NCI-H526 (cell line): ENCODE measurements at places on chromosomes 5 and 9.

DNA sequence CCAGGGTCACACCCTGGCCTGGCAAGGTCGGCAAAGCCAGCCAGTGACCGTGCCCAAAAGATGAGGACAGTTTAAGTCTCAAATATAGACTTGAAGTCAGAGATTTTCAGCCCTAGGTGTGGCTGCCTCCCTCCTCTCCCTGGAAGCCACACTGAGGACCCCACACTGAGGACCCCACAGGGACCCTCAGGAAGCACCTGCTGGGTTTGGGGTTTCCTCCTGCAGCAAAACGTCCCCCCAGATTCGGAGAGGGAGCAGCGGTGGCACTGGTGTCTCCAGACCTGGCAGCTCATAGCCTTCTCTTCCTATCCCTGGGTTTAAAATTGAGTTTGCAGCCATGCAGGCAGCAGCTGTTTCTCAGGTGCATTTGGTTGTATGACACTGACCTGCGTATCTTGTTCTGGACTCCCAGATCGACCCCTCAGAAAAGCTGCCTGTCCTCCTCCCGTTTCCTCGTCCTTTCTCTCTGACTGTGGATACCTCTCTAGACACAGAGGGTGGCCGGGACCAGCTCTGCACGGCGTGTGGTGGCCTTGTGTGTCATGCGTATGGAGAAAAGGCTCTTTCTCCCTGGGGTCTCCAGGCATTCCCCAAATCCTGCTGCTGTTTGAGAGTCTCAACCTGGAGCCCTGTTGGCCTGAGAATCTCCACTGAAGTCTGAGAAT lies 36.6 kb downstream of the MRPL36 start:
- no peak for DNase-seq

GRCh38 chr9:94153905-94154304 lies 69.6 kb downstream of the PTPDC1 start:
- DNase-seq = no peak

- no peak for DNase-seq
These were observed 315.2 kb downstream of the PSAT1 start for GRCh38 chr9:78612091-78612490.

- DNase-seq = no peak
These were observed 42.5 kb upstream of the PHF2 start for GRCh38 chr9:93533863-93534262.

DNA sequence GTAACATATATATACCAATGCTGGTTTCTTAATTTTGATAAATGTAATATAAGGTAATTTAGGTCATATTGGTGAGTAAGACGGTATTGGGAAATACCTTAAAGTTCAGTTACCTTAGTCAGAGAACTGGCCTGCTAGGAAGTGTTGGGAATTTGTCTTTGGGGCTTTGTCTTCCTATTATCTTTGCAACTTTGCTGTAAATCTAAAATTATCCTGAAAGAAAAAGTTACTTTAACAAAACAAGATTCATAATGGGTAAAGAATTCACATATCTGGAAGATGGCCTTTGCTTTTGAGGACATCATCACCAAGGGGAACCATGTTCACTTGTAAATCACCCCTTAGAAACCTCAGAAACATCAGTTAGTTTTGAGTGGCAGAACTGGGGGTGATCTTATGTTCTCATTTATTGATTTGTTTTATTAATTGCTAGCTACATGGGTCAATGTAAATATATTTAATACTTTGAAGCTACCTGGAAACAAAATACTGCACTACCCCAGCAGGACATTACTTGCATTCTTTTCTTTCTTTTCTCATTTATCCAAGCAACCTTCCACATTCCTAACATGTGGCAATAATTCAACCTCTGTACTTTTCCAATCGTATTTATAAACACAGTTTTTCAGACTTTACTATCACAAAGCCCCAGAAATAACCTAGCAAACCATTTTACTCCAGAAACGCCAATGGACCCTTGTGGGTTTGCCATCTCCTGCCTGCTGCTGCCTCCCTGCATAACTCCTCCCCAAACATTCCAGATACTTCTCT lies 41.4 kb downstream of the GLIS3 start:
- DNase-seq = no peak

- DNase-seq = no peak
These were observed 185.9 kb downstream of the GRIA1 start for GRCh38 chr5:153676406-153676805.

GRCh38 chr5:166772770-166773169 lies 1518.7 kb upstream of the WWC1 start:
- DNase-seq = no peak

GRCh38 chr9:136806067-136806466 lies 1.7 kb upstream of the RABL6 start:
- no peak for DNase-seq

- no peak for DNase-seq
These were observed 3.3 kb downstream of the CYFIP2 start for GRCh38 chr5:157269165-157269671.

GRCh38 chr5:117065161-117065560 lies 490.5 kb upstream of the SEMA6A start:
- no peak for DNase-seq

DNA sequence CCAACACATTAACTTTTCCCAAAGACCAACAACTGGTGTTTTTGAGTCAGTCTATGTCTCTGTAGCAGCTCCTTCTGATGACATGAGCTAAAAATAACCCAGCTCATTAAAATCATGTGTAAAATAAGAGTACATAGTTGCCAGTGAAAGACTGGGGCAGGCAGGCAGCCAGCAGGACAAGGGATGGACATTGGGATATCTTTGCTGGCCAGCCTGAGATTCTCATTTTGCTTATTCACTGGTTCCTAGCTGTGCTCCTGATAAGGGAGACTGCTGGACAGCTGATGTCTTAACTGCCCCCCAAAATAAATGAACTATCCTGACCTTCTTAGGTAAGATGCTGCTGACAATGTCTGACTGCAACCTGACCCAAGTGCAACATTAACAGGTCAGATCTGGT lies 33.9 kb downstream of the EPB41L4B start:
- no peak for DNase-seq

DNA sequence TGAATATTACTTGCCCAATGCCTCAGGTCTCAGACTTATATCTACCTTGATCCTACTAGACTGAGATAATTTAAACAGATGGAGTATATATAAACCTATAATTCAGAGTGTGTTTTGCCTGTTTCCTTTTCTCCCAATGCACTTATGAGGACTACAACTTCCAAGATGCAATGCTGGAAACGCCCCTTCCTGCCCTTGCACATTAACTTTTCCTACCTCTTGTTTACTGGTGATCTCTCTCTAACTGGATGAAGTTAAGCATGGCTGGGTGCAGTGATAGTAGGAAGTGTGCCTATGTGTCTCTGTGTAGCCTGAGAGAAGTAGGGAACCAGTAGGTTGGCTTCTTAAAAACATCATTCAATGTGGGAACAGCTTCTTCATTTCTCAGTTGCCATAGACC lies 115.2 kb downstream of the SVEP1 start:
- DNase-seq = no peak

- no peak for DNase-seq
These were observed 133.4 kb upstream of the OSMR start for GRCh38 chr5:38712391-38712790.

- DNase-seq = no peak
These were observed 457.0 kb downstream of the SPATA31D1 start for GRCh38 chr9:82445556-82445955.

DNA sequence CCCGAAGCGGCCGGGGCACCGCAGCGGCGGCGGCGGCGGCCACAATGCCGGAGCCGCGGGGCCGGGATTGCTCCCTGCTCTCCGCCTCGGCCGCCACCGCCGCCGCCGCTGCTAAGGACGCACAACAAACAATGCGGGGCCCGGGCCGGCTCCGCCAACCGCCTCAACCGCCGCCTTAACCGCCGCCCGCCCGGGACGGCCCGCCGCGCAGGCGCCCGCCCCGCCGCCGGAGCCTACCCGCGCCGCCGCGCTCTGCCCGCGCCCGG lies 254 bp downstream of the STRBP start:
- DNase-seq = no peak

- no peak for DNase-seq
These were observed 38.8 kb downstream of the INSYN2B start for GRCh38 chr5:169941542-169941941.

GRCh38 chr5:124713595-124713994 lies 32.8 kb downstream of the ZNF608 start:
- no peak for DNase-seq

DNA sequence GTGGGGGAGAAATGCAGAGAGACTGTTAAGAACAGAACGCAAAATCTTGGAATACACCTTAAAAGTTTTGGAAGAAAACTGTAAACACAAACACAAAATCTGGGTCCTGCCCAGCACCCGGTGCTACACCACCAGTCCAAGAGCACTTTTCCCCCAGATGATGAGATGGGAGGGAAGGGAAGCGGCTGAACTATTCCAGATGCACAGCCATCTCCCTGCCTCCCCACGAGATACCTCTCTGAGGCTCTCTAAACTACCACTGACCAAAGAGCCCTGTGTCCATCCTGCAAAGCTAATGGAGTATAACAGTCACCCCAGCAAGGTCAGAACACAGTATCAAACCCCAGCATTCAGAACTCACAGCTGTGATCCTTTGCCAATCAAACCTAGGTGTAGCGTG lies 8.0 kb downstream of the SPARC start:
- DNase-seq = no peak

GRCh38 chr5:57676222-57677098 lies 193.8 kb upstream of the ACTBL2 start:
- DNase-seq = no peak

GRCh38 chr9:105074491-105074890 lies 146.5 kb upstream of the ABCA1 start:
- DNase-seq = no peak

DNA sequence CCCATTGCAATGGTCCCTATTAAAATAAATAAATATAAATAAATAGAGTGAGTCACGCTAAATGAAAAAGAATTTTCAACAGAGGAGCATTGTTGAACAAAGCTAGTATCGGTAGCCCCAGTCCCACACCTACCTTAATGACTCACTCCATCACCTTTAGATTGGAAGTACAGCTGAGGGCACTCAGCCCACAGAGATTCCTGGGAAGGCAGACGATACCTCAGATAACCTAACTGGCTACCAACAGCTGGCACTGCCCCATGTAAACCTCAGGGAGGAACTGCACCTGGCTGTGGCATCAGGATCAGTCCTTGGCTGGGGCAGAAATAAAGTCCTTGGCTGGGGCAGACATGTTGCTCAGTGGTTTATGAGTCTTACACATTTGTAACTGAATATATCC lies 49.3 kb downstream of the SPRY4 start:
- no peak for DNase-seq
